IMR-90 (cell line): ENCODE measurements at places on chromosomes 1 and 21. TPM values are rescaled to one million over a fixed set of nuclear protein-coding genes. Genes with fewer than 3 reads are reported as not detected.
A peak's percentile ranks its signal among the peaks of the same experiment; 100 is the strongest.

DNA sequence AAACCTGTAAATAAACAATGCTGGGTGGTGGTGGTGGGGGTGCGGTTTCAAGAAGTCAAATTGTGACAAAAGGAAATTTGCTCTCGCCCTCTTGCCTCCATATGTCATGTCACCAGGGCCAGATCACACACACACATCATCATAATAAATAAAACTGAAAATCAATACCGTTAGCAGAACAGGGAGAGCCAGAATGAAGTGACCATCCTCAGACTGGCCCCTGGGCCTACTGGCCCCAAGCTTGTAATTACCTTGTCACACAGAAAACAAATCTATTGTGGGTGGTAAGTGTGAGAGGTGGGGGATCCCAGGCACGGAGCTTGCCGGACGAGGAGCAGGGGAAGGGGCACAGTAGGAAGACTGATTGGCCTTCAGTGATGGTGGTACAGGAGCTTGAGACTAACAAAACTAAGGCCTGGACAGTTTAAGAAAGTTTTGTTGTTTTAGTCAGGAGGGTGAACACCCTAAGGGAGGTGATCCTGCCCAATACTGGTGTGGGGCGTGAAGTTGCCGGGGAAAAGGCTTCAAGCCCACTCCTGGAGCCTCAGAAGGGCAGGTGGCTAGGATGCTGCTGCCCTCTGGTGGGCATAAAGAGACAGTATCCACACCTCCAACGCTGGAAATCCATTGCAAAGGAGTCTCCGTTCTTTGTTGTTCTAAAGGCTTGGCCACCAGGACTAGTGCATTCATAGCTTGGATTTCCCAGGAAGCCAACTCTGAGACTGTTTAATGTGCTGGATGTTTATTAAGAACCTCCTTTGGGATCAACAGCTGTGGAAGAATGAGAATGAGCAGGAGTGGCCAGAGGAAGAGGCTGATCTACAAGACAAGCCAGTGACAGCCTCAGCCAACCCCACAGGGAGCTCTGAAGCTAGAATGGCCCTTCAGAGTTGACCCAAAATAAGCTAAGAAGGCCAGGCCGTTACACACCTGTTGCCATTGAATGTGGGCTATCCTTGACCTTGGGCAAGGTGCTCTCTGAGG lies 8.1 kb upstream of the C1orf216 start:
- peak; percentile 58 for DNase-seq

- no peak for DNase-seq
Measured at GRCh38 chr1:31745946-31746670, 18.0 kb downstream of the ADGRB2 start.

DNA sequence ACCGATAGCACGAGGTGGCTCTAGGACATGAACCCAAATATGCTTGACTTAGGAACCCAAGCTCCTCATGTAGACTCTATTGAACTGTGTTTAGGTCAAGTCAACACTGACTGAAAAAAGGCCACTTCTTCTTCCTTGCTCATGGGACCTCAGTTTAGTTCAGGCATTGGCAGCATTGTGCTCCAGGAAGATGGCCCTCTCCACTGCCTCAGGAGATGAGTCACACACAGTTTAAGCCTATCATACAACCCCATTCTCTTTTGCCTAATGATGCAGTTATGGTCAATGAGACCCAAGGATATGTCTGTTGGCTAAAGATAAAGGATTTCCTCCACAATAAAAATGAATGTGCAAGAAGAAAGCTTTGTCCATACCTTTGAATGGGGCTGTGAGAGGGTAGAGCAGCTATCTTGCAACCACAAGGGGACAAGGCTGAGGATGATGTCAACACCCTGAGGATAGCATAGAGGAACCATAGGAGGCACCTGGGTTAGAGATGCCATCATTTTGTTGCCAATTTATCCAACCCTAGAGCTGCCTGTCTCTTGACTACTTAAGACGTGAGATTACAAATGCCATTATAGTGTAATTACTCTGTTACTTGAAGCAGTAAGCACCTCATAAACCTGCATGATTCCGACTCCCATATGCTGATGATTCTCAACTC lies 3.0 kb upstream of the TRIM63 start:
- no peak for DNase-seq

GRCh38 chr1:57820356-57821095 lies 396.7 kb upstream of the DAB1 start:
- no peak for DNase-seq

DNA sequence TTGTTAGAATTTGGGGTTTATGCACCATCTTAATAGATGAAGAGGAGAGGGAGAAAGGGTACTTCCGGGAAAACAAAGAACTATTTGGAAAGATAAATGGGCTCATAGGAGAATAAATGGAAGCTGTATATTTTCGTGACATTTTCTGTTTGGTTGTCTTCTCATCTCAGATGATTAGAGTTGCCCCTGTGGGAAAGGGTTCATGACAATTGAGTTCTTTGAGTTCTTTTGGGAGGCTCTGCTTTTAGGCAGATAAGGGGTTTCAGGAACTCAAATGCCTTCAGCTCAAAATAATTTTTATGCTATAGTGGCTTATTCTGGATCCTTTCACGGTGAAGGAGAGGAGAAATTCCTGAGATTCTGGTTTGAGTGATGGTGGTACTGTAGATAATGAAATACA lies 63.6 kb downstream of the CAMTA1 start:
- DNase-seq, result no peak

DNA sequence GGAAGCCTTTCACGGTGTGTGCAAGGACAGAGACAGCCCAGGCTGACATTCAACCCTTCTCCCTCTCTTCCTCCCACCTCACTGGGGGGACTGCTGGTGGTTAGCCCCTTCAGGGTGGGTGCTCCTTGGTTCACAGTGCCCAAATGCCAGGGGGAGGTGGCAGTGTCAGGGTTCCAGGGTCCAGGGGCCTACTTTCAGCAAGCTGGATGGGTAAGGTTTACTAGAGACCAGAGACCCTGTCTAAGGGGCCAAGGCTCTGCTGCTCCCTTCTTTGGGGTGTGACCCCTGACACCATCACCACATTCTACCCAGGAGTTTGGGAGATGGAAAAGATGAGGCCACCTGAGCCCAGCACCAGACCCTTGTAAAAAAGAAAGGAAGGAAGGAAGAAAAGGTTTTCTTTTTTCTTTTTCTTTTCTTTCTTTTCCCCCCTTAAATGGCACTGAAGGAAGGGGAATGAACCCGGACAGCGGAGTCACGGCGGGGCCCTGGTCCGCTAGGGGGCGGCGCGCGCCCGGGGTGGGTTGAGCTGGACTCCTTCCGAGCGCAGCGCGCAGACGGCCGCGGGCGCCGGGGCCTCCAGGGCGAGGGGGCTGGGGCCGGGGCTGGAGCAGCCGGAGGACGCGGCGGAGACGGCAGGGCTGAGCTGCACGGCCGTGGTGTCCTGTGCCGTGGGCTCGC lies 18.8 kb downstream of the KNCN start:
- DNase-seq, result peak; percentile 36

C4BPB gene
- not detected in 2 replicates for total RNA-seq

SSU72 gene
- 33.7 and 43.3 TPM in 2 replicates for total RNA-seq
